Activated CD4-positive, alpha-beta T cell treated with anti-CD3 and anti-CD28 coated beads for 24 hours (primary cell): ENCODE measurements at places on chromosomes 6 and 20.

DNA sequence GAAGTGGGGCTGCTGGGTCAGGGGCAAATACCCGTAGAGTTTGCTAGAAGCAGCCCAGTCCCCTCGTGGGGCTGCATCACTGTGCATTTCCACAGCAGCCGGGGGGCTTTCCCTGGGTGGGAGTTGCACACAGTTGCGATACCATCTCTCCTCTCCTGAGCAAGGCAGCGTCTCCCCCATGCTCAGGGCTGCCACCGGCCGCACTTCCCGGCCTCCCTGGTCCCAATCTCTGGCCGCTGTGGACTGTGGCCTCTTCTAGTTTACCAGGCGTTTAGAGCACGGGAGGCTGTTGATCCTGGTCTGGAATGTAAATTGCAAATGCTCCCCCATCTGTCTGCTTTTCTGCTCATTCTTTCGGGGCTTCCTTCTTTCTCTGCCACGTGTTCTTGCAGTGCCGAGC lies 31.1 kb downstream of the OSBPL2 start:
- DNase-seq, result no peak

DNA sequence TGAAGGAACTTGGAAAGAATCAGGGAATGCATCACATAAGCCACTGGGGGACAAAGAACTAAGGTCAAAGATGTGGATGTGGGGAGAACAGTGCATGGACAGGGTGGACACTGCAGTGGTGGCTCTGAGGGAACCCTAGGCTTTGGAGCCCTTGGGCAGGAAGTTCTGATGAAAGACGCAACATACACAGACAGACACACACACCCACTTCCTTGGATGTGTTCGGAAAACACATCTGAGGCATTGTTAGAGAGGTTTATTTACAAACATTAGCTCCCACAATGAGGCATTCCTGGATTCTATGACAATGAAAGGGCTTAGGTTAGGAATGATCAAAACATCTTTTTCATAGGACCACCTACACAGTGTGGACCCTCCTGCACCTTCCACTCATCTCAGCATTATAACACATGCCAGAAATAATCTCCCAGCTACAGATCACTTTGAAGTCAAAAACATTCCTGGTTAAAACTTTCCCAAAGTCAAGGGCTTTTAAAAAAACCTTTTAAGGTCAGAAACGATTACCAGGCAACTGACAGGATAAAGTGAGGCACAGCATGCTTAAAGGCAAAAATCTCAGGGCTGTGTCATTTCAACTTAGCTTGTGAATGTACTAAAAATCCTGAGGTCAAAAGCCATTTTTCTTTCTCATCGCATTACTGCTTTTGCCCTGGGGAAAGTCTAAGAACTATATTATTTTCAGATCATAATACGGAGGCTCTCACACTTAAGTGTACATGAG lies 6.4 kb upstream of the METTL24 start:
- no peak for DNase-seq

- DNase-seq, result no peak
Observed at GRCh38 chr6:167236239-167236571, 54.9 kb upstream of the UNC93A start.

GRCh38 chr6:85911067-85911466 lies 268.4 kb upstream of the SYNCRIP start:
- no peak for DNase-seq

GRCh38 chr6:99589290-99589672 lies 17.4 kb upstream of the PRDM13 start:
- DNase-seq, result no peak

DNA sequence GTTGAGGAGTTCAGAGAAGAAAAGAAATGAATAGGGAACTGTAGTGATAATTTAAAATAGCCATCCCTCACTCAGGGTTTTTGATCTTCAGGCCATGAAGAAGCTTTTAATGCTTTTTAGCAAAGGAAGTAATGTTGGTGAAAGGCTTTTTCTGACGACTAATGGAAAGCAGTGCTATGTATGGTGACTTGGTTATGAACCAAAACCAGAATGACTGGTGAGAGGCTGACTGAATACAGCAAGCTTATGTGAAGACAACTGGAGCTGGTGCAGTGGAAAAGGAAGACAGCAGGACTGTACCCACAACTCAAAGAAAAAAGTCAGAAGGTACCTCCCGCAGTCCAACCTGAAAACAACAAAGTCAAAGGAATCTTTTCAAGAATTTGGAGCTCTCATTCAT lies 118.8 kb downstream of the PRDM1 start:
- DNase-seq, result no peak

DNA sequence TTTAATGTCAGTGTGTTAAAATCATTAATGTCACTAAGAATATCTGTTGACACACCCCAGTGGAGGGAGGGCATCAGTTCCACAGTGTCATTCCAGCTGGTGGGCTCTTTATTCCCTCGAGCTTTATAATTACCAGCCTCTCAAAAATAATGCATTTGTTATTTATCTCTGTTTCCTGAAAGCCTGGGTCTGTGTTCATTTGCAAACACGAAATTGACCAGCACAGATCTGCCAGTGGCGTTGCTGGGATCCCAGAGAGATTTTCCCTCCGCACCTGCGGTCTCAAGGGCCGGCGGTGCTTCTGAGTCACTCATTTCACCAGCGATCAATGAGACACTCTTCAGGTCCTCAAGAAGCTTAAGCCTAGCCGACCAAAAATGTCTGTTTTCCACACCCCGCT lies 5.7 kb upstream of the PYGB start:
- DNase-seq, result no peak

GRCh38 chr6:6545616-6546317 lies 42.8 kb upstream of the LY86 start:
- DNase-seq, result no peak

DNA sequence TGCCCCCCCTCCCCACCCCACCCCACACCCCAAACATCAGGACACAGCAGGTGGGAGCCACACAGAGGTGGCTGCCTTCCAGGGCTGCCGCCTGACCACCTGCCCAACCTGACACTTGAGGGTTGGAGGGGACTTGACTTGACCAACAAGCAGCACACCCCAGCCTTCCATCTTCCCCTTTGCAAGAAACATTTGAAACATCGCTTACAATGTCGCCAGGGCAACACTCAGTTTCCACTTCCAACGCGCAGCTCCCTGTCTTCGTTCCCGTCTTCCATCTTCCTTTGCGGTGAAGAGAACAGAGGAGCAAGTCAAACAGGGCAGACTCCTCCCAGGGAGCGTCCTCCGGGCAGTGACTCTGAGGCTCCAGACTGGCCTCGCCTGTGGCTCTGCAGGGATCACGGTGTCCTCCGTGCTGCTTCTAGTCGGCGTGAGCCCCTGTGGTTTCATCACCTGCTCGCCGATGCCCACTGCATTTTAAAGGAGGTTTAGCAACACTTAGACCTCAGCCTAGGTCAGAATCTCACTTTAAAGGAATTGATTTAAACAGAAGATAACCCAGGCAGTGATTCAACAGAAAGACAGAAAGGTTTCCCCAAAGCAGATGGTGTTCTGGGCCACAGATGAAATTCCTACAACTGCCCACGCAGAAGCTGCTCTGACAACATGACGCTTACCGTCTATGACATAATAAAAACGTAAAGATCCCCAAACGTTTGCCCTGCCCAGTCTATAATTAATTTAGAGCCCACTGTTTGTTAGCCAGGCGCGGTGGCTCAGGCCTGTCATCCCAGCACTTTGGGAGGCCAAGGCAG lies 130.8 kb downstream of the TAF4 start:
- DNase-seq, result no peak

DNA sequence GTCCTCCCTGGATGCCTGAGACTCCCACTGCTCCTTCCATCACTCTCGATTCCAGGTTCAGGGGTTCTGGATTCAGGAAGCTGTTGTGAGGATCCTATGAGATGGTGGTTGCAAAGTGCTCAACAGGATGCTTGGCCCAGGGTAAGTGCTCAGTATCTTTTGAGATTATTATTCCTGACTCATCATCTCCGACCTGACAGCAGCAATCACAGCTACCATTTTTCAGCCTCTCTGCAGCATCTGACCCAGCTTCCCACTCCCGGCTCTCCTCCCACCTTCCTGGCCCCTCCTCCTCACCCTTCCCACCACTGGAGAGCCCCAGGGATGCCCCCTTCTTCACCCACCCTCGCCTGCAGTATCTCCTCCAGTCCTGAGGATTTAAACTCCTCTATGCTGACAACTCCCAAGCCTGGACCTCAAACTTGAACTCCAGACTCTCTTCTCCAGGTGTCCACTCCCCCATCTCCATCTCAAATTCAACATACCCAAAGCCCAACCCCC lies 36.8 kb upstream of the KCNB1 start:
- no peak for DNase-seq

DNA sequence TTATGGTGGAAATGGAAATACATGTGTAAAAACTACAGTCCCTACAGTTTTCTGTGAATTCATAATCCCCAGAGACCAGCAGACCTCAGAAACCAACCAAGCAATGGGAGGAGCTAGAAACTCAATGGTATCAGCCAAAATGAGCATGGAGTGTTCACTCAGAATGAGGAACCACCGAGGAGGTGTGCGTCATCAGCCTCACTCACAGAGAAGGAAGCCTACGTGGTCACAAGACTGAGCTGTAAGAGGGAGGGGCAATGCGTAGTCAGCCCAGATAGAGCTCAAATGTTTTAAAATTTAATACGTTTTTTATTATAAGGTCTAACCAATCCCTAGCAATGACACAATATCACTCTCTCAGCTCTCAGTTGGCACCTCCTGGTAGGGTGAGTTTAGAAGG lies 17.4 kb downstream of the MYLK4 start:
- DNase-seq, result peak; percentile 7

- DNase-seq, result no peak
Observed at GRCh38 chr6:22106451-22106850, 190.4 kb downstream of the PRL start.

DNA sequence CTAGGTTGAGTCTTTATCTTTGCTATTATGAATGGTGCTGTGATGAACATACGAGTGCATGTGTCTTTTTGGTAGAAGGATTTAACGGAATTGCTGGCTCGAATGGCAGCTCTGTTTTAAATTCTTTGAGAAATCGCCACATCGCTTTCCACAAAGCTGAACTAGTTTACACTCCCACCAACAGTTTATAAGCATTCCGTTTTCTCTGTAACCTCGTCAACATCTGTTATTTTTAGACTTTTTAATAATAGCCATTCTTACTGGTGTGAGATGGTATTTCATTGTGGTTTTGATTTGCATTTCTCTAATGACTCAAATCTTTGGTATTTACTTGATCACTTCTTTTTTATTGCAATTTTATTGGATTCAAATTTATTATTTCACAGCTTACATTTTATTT lies 117.4 kb upstream of the HDGFL1 start:
- DNase-seq, result no peak

DNA sequence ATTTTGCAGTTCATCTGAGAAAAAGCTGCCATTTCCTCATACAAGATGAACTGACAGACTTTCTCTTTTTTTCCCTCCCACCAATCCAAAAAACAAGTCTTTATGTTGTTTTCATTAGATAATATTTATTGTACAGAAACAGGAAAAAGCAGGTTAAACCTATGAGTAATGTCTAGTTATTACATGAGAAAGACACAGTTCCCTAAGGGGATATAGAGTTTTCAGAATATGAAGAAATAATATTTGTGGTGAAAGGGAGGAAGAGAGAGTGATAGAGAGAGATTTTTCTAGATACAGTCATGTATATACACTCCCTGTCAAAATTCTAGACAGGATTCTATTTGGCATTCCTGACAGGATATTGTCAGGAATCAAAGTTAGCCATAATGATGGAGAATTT lies 392.4 kb downstream of the BMP2 start:
- no peak for DNase-seq

GRCh38 chr20:45617591-45617990 lies 11.9 kb upstream of the WFDC10A start:
- DNase-seq, result no peak

DNA sequence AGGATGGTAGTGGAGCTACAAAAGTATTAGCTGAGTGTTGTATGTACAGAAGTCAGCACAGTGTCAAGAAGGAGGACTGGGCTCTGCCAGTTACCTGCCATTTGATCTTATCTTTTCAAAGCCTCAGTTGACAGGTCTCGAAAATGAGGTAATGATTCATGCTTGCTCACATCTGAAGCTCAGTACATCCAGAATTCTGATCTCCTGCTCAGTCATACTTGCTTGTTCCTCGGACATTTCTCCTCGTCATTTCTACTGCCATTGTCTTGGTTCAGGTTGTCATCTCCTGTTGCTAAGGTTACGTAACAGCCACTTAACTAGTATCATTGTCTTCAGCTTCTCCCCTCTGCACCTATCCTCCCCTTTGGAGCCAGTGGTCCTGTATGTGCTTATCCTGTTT lies 89.5 kb downstream of the SLX4IP start:
- no peak for DNase-seq

GRCh38 chr20:23586735-23587525 lies 18.6 kb upstream of the CST9L start:
- no peak for DNase-seq

DNA sequence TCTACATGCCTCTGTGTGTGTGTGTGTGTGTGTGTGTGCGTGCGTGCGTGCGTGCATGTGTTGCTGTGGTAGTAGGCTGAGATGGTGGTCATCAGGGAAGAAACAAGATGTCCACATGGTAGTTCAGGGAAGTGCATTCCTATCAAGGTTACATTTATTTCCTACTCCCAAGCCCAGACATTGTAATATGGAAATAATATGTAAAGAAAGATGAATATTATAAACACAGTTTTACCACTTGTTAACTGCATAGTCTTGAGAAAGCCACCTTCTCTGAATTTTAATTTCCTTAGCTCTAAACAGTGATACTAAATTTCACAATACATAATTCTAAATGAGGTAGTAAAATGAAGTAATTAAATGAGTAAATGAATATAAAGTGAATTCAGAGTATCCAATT lies 14.0 kb downstream of the MEI4 start:
- no peak for DNase-seq

DNA sequence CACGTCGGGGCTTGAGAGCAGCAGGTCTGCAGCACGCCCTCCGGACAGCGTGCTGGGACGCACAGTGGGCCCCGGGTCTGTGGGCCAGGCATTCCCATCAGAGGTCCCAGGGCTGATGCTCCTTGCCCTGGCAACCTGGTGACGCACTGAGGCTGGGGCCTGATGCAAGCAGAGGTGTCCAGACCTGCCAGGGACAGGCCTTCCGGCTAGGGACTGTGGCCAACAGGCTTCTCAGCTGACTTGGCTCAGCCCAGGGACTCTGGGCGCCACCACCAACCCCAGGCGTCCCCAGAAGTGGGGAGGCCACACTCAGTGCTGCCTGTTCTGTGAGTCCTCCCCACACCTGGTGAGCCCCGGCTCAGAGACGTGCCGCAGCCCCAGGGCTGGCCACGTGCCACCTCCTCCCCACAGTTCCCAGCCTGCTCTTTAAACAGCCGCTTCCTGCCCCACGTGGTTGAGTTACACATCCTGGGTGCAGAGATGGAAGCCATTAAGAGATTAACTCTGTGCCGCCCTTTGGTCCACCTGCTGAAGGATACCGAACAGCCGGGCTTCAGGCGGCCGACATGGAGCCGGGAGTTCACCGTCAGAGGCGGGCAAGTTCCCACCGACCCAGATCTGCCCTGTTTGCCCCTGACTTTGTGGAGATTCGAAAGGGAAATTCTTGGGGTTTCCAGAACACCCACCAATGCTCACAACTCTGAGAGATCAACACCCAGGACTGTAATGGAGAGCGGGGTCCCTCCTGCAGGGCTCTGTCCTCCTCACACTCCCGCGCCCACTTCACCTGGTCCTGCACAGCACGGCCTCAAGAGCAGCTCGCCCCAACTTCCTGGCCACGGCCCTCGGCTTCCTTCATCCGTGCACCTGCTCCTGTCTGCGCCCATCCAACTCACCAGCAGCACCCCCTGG lies 37.6 kb upstream of the ZBP1 start:
- DNase-seq, result peak; percentile 14
